Hippocampal formation (tissue), 2 donors: ENCODE measurements at places on chromosomes 5 and 9.

DNA sequence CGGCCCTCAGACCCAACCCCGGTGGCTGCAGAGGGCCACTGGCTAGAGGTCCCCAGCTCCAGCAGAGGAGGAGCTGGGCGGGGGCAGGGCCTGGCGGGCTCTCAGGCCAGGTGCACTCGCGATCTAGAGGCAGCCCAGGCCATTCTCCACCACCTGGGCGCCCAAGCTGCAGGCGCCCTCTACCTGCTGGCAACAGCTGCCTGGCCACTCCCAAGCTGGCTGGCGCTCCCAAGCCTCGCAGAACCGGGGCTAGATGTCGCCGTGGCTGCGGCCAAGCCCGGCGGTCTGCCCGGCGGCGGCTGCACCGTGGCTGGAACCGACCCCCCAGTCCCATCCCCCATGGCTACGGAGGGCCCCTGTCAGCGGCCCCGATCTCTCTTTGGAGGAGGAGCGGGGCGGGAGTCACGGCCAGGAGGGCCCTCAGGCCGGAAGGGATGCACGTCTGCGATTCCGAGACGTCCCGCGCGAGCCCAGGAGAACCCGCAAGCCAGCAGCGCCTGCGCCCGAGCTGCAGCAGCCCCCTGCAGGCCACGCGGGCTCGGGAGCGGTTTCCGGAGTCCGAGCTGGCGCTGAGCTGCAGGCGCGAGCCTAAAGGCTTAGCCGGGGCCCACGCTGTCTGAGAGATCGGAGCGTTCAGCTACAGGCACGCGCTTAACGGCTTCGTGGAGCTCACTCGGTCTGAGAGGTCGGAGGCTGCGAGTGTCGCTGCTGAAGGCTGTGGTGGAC lies 44.3 kb upstream of the BICD2 start:
- DNase-seq, result no peak

DNA sequence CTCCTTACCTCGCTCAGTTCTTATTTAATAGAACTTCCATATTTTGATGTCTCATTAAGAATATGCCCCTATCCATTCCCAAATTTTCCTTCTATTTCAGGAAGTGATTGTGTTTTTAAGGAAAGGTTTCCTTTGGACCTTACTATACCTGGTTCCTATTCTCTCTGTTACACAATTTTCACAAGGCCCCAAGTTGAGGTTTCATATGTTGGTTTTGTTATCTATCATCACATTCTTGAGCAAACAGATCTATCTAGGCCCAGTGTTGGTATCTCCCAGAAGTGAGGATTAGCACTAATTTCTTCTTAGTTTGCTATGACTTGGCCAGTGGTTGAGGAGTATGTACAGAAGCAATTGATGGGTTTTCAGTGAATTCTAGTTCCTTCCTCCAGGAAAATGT lies 41.5 kb downstream of the ALG2 start:
- DNase-seq, result no peak

- DNase-seq, result no peak
Observed at GRCh38 chr5:55625913-55626312, 86.2 kb downstream of the SLC38A9 start.

DNA sequence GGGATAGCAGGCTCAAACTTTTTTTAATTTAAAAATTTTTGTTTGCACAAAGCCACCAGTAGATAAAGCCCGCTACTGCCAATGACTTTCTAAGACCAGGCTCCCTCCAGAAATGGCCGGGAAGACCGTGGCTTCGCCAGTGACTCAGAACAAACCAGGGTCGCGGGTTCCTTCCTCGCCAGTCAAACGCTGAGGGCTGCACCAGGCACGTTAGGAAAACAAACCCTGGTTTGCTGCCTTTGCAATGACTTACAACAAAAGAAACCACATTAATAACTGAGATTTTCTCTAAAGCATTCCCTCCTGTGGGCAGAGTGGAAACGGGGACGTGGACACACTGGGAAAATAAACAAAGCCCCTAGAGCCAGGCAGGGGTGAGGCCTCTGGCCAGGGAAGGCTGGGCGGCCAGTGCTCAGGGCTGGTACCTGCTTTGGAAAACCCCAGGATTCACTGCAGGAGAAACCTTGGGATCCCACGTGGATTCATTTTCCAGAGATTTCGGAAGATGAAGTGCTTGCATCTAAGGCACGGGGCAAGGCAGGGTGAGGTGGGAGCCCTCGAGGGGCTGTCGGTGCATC lies 3.8 kb downstream of the PRRX2 start:
- no peak for DNase-seq

- DNase-seq, result no peak
Observed at GRCh38 chr9:82284758-82285157, 296.2 kb downstream of the SPATA31D1 start.

DNA sequence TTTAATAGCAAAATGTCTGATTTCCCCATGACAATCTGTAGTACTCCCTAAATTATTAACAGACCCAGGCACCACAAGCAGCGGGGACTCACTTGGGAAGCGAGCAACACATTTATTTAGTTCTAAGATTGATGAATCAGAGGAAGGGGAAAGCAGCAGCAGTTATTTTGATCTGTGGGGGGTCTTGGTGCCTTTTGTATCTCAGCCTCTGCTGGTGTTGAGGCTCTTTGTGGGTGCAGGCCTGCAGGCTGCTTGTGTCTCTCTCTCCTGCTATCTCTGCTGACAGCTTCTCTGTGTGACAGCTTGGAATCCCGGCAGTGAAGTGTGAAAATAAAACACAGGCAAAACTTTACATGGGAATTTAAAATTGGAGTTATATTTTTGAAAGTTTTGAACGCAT lies 878.2 kb upstream of the DMAC1 start:
- DNase-seq, result no peak

DNA sequence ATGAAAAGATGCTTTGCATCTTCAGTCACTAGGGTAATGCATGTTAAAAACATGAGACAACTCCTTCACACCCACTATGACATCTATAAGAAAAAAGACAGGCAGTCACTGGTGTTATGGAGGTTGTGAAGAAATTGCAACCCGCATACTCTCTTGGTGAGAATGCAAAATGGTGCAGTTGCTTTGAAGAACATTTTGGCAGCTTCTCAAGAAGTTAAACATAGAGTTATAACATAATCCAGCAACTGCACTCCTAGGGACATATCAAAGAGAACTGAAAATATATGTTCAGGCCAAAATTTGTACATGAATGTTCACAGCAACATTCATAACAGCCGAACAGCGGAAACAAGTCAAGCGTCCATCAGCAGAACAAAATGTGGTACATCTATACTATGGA lies 46.3 kb upstream of the TBC1D9B start:
- no peak for DNase-seq

- DNase-seq, result no peak
Observed at GRCh38 chr9:72193478-72193881, 44.2 kb downstream of the GDA start.
